ENCODE measurements at places on chromosomes 2 and 18.
A peak's percentile ranks its signal among the peaks of the same experiment; 100 is the strongest.

- no peak for DNase-seq
These were observed 1254.8 kb downstream of the LRP1B start for GRCh38 chr2:140876015-140876414.

DNA sequence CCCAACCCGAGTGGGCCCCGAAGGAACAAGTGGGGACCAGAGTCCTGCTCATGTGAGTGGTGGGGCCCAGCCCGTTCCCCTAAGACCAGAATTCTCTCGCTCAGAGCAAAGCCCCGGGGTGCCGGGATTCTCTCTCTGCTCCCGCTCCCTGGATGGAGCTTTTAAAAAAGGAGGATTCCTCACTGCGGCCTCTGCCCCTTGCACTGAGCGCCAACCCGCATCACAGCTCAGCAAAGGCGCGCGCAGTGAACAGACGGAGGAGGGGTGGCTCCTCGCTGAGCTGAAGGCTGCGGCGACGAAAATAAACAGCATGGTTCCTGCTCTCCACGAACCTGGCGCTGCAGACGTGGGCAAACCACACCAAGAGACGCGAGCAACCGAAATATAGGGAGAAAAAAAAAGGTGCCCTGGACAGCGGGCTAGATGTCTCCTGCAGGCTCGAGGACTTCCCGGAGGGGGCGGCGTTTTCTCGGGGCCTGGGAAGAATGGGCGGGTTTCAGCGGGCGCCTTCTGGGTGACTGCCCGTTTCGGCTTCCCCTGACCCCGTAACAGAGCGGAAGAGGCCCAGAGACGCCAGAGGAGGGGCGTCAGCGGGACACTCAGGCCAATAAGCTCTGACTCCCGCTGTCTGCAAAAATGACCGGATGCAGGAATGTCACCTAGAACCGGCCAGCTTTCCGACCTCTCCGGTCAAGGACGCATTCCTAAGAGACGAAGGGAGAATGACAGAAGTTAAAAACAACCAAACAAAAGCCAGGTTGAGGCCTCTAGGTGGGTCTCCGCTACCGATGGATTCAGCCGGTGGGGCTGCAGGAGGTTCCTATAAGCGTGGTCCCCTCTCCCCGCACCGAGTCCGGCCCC is 819 bp upstream of the KLF11 start:
- DNase-seq, result peak; percentile 45

DNA sequence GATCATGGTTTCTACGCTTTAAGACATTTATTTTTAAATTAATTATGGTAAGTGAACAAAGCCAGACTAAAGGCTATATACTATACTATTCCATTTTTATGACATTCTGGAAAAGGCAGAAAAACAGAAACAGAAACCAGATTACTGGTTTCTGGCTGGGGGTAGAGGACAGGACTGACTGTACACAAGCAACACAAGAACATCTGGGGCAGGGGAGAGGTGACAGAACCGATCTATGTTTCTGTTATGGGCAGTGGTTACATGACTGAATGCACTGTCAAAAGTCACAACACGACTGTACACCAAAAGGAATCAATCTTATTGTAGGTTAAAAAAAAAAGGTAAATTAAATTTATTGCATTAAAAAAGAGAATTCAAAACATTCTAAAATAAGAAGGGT is 64.7 kb downstream of the PTPN2 start:
- no peak for DNase-seq

- DNase-seq, result peak; percentile 53
These were observed 259.3 kb downstream of the NEDD4L start for GRCh38 chr18:58303363-58303762.

DNA sequence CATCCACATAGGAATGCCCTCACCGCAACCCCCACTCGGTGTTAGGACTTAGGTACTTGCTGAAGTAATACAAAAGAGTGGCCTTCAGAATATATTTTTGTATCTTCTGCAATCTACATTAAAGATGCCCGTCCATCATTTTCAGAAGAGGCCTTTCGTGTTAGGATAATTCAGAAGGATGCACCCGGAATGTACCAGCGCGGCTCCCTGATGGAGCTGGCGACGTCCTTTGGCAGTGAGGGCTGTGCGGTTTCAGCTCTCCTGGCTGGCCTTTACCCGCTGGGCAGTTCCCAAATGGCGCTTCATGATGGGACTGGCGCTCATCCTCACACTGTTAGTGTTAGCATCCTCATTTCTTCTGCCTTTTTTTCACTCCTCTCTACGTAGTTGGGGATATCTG is 15.3 kb downstream of the TWIST2 start:
- no peak for DNase-seq

DNA sequence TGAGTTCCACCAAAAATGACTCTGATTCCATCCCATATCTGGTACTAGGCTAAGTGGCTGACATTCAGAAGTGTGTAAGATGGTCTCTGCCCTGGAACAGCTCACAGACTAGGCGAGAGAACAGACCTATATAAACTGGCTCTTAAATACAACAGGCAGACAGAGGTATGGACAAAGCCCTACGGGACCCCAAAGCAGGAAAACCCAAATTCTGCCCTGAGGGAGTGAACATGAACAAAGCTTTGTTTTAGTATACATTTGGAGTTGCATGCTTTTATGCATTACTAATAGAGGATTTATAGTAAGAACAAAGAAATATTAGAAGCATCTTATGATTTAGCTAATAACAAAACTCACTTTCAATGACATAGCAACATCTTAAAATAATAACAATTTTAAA is 25.1 kb downstream of the GDF7 start:
- no peak for DNase-seq

DNA sequence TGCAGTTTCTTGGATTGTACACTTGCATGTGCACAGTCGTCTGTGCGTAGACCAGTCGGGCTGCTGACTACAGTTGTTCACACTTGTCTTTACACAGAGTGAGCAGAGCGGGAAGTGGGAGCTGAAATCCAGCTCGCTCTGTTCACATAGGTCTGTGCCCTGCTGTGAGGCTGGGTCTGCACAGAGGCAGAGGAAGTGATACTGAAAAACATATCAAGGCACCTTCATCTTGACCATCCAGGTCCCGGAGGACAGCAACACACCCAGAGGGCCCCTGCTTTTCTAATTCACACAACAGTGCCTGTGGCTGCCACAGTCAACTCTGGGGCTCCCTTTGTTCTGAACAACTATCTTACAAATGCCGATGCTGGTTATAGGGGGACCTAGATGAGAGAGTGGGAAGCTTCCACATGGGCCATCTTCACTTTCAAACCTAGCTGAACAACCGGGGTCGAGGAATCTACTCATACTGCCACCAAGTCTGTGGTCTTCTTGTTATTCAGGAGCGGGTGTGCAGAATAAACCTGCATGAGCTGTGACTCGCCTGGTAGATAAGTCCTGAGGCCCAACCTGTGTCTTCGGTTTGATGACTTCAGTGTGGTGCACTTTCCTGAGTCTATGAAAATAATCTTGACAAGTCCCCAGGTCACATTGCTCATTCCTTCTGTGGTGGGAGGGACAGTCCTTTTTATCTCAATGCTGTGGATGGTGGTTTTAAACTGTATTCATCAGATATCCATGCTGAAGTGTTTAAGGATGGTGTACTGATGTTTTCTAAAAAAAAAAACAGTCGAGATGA is 3.5 kb upstream of the ADNP2 start:
- DNase-seq, result peak; percentile 15

DNA sequence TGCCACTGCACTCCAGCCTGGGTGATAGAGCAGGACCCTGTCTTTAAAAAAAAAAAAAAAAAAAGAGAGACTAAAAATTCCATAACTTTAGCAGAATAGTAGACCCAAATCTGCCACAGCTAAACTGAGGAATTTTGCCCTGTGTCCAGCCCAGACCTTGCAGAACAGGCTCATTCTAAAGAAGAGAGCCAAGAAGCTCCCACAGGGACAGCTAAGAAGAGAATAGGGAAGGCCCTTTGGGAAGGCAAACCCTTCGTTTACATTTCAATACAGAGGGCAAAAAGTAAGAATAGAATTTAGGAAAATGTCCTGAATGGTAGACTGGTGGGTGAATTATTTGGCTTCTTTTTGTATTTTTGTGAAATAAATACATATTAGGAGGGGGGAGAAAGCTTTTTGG is 21.5 kb upstream of the BZW1 start:
- DNase-seq, result no peak

GRCh38 chr18:8778824-8779223 is 73.5 kb downstream of the MTCL1 start:
- DNase-seq, result no peak

- DNase-seq, result no peak
These were observed 208.3 kb downstream of the AGPS start for GRCh38 chr2:177600917-177601316.

GRCh38 chr2:230326453-230327417 is at the start of gene SP140L:
SP140L (plus strand) TSS chr2:230327193; CDS start chr2:230327270, 77 bp downstream.
- peak; percentile 85 for DNase-seq

DNA sequence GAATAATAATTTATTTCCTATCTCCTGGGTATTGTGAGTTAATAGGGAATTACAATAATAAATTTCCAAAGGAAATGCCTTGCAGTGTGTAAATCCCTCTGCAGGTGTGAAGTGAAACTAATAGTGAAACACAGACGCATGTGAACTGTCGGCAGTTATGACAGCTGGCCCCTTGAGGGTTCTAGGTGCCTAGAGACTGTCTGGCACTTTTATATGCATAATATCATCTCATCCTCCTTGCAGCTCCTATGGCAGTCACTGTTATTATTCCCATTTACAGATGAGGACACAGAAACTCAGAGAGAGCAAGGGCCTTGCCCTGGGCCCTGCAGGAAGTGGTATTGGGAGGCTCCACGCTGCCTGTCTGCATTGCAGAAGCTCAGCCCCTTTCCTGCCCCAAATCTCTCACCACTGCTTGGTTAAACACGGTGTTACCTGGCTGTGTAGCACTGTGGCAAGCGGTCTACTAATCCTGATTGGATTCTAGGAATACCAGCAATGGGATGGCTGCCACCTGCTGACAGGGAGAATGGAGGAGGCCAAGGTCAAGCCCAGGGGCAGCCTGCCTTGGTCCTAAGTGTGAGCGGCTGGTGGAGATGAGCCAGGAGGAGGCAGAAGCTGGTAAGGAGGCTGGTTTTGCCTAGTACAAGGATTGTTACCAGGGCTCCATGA is 32.8 kb upstream of the ACKR3 start:
- peak; percentile 64 for DNase-seq

DNA sequence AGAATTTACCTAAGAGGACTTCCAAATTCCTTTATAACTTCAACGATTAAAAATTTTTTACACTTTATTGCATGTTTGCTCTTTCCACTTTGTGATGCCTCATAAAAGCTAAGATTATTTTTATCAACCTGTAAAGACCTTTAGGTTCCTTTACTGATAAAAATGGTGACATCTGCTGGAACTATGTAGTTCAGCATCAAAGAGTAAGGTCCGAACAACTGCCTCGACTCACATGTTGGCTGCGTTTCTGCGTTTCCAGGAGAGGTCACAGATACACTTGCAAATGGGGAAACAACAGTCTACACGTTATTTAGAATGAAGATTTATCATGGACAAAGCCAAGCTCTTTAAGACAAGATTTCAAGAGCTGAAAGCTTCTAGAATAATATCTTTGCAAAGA is 18.8 kb upstream of the TMX3 start:
- no peak for DNase-seq

DNA sequence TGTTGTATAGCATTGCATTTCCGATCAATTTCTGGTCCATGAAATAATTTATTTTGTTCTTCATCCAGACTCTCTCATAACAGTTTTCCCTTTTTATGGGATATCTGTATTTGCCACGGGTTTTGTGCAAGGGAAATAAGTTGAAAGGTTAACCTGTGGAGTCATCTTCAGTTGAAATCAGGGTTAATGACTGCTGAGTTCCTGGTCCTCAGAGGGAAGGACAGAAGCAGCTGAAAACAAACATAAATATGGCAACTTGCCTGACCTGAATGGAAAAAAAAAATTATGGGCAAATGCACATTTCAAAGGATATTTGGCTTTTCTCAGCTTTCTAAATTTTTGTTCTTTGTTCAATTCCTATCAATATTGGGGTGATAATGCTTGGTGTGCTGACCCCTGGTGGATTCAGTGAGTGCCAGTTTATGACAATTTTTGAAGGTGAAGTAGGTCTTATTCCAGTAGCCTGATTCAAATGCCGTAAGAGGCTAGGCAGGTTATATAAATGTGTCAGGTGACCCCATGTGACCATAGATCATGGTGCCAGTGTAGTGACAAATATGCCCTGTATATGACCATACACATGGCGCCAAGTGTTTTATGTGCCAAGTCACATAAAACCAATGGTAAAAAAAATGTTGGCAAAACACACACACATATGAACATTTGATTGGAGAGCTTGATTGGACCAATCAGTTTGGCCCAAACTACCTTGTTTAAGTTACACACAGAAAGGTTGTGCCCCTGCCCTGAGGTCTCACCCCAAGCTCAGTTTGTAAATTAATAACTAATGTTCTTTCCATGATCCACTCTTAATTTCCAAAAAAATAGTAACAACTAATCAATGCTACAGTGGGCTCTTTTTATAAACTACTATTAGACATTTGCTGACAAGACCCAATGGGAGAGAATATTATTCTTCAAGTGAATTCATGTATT is 47.6 kb upstream of the FAM124B start:
- DNase-seq, result peak; percentile 16

GRCh38 chr2:100135415-100135814 is 7.0 kb downstream of the AFF3 start:
- DNase-seq, result no peak

DNA sequence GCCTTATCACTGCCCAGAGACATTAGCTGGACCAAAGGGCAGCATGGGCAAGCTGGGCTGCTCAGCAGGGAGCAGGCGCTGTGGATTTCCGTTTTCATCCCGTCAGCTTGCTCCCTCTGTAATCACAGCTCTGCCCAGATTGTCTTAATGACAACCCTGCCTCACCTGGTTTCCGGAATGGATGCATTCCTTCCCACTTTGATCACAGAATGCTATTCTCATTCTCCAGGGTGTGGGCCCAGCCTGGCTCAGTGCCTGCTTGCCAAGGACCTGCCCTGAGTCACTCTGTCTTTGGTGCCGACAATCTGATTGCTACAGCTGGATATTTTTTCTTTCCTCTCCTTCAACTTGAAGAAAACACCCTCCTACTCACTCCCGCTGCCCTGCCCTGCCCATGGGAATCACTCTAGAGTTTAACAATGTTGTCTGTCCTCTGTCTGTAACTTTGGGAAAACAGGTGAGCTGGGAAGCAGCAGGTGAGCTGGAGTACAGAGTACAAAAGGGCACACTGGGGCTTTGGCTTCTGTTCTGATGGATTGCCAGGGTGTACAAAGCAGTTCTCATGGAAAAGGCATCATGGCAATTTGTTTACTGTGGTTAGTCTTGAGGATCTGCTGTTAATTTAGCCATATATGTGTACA is 27.2 kb upstream of the FAM136A start:
- no peak for DNase-seq

DNA sequence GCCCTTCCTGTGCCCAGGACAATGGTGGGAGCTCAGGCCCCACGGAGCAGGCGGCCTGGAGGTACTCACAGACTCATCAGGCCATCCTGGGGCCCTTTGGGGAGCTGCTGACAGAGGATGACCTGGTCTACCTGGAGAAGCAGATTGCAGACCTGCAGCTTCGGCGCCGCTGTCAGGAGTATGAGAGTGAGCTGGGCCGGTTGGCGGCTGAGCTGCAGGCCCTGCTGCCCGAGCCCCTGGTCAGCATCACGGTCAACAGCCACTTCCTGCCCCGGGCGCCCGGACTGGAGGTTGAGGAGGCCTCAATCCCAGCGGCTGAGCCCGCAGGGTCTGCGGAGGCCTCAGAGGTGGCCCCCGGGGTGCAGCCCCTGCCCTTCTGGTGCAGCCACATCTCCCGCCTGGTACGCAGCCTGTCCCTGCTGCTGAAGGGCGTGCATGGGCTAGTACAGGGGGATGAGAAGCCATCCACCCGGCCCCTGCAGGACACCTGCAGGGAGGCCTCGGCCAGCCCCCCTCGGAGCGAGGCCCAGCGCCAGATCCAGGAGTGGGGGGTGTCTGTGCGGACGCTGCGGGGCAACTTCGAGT is 8.3 kb upstream of the KLHL30 start:
- no peak for DNase-seq

All from stimulated activated CD4-positive, alpha-beta T cell treated with anti-CD3 and anti-CD28 coated beads, Interleukin-15, amount 100 ng/mL, for 24 hours (primary cell).